ENCODE measurements at places on chromosomes 4 and X.

- no peak for DNase-seq
Observed at GRCh38 chrX:126170720-126171119, 4.6 kb upstream of the DCAF12L2 start.

- no peak for DNase-seq
Observed at GRCh38 chr4:65566473-65566872, 103.8 kb downstream of the EPHA5 start.

DNA sequence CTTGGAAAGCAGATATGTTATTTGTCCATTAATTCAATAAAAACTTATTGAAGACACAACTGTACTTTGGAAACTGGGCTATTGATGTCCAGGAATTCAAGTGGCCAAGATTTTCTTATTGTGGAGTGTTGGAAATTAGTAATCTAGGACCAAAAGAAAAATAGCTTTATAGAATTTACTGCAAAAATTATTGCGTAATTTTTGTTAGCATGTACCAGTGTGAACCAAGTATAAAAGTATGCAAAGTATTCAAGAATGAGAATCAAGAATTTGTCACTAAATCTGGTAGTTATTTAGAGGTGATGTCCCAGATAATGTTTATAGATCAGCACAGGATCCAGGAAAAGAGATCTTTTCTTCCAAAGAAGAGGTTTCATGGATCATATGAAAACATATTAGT lies 468.9 kb upstream of the CTSO start:
- no peak for DNase-seq

DNA sequence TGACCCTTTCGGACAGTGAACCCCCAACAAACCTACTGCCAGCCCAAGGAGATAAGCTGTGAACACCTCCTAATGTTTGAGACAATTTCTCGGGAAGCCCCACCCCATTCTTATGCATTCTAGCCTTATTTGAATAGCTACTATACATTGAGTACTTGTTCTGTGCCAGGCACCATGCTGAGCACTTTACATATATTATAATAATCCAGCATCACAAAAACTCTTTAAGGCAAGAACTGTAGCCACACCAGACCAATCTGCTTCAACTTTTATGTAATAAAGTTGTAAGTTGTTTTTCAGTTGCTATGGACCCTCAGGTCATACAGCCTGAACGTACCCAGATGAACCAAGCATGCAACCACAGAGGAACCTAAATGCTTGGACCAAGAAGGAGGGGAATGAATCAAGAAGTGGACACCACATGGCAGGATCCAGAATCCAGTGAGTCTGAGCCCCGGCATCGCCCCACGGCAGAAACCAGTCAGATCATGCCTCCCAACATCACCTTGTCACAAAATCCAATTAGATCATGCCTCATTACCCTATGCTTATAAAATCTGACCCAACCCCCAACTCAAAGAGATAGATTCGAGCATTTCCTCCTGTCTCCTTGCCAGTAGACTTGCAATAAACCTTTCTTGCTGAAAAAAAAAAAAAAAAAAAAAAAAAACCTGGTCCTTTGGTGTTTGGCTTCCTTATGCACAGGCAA lies 225.0 kb downstream of the QDPR start:
- no peak for DNase-seq

GRCh38 chr4:111662496-111662895 lies 482.8 kb upstream of the FAM241A start:
- DNase-seq, result no peak

DNA sequence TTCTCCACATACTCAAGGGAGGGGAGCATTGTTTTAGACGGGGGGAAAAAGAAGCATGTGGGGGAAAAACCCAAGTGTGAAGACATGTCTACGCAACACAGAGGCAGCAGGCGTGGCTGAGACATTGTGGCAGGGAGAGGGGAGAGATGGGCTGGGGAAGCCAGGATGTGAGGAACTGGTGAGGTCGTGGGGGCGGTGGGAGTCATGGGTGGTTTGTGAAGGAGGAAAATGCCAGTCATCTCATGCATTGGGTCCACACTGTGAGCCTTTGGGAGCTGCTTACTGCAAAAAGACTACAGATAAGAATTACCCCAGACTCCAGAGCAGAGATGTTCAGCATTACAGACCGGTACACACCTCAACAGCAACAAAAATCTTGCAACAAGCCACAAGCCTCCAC lies 2.1 kb downstream of the JAKMIP1 start:
- peak; percentile 82 for DNase-seq

DNA sequence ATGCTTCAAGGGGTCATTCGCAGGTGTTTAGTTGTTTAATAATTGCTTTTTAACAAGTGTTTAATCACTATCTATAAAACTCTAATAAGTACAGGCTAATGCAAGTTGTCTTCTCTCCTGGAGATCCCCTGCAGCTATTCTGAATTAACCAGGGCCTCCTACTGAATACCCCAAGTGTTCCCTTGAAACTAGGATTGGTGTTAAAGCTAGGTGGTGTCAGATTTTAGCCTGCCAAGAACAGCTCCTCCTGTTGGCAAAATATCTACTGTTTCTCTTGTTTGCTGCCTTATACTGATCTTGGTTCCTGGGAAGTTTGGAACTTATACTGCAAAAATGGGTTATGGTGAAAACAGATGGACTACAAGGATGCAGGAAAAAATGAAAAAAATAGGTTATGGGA lies 26.1 kb upstream of the TMEM154 start:
- DNase-seq, result no peak

- DNase-seq, result no peak
Observed at GRCh38 chrX:149711545-149712236, at the start of gene MAGEA11. TSS of gene MAGEA11 (plus strand) at chrX:149712060. CDS start at chrX:149713160, 1,100 bp downstream.

DNA sequence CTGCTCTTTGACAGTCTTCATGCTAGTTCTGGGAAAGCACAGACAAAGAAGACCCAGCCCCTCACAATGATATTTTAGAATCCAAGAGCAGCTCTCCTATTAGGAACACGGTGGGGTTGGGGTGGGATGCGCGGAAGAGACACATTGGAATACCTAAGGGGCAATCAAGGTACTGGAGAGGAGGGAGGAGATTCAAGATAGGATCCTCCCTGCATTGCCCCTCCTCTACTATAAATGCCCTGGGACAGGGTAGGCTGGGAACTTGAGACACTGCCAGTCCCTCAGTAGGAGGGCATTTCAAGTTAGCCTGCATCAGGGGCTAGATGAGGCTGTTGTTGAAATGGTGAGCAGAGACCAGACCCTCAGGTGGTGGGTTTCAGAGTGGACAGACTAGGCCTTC lies 5.1 kb downstream of the MAGEB17 start:
- no peak for DNase-seq
